T follicular helper cell (primary cell): ENCODE measurements at places on chromosomes 5 and 9.

- no peak for DNase-seq
Measured at GRCh38 chr9:113398796-113399195, 2.3 kb downstream of the ALAD start.

DNA sequence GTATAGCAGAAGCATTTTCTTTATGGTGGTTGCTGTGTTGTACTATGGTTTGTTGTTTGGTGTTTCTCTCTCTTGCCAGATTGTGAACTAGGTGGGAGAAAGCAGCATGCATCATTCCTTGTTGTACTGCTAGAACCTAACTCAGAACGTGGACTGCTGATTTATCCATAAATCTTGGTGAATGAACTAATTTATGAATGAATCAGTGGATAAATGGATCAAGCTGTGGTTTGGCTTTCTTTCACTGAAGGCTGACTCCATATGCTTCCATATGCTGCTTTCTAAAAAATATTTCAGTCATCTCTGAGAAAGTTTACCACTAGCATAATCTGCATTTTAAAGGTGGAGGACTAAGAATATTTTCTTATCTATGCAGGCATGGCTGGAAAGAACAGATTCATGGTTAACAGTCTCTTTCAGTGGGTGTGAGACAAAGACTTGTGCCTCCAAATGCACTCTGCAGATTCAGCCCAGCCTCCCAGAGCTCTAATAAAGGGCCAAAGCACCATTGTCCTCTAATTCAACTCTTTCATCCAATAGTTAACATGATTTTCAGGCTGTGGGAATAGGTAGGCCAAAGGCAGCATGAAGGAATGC, 237.7 kb downstream of the SH3GL2 start:
- no peak for DNase-seq

DNA sequence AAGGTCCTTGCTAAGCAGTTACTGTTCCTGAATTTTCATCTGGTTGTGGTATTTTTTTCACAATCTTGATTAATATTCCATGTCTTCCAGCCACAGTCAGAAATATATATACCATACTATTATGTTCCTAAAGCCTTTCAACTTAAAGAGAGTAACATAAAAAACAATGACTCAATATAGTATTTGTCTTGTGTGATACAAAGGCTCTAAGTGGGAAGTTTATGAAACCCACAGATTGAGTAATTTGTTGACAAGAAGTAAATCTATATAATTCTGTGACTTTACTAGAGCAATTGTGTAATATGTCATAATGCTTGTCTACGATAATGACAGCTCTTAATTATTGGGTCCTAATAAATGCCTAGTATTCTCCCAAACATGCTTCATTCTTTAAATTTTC, 509.4 kb downstream of the ISL1 start:
- no peak for DNase-seq

- DNase-seq, result no peak
Measured at GRCh38 chr5:34663771-34664496, 7.8 kb downstream of the RAI14 start.

- DNase-seq, result no peak
Measured at GRCh38 chr5:88827997-88828396, 55.0 kb downstream of the MEF2C start.

- DNase-seq, result no peak
Measured at GRCh38 chr5:55920784-55921183, 69.6 kb downstream of the IL31RA start.

DNA sequence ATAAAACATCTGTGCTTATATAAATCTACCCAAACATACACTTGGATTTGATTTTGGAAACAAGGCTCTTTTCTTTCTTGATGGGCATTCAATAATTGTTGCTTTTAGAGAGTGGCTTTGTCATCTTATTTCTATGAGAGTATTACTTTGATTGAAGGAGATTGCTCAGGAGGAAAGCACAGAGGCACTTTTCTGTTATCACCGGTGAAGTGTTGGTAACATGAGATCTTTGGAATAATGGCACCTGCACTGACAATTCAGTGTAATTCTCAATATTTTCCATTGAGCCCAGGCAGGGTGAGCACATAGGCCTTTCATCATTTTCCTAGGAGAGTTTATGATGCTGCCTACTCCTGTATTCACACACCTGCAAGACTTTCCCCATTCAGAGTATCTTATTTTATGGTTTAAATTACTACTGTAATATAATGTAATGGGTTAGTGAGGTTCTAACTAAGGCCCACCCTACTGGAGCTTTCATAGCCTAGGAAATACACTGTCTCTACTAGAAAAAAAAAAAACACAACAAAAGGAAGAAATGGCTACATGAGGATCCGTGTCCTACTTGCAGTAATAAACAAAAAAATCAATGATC, 244.3 kb downstream of the DENND1A start:
- DNase-seq, result no peak

- no peak for DNase-seq
Measured at GRCh38 chr5:97888439-97888838, 705.4 kb upstream of the RIOK2 start.

DNA sequence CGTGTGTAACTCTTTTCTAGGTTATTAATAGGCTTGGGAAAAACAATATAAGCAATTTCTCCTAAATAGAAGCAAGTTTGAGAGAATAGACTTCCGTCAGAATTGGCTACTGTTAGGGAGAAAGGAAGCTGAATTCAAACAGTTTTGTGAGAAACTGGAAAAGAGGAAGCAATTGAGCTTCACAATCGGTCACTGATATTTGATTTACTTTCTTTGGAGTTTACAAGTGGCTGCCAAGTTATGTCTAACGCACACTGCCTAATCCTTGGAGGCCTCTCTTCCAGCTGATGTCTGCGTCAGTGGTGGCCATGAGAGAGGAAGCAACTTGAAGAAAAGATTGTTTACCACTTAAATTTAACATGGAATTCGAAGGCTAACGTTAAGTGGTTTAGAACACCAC, 319.5 kb downstream of the ADGRV1 start:
- no peak for DNase-seq

DNA sequence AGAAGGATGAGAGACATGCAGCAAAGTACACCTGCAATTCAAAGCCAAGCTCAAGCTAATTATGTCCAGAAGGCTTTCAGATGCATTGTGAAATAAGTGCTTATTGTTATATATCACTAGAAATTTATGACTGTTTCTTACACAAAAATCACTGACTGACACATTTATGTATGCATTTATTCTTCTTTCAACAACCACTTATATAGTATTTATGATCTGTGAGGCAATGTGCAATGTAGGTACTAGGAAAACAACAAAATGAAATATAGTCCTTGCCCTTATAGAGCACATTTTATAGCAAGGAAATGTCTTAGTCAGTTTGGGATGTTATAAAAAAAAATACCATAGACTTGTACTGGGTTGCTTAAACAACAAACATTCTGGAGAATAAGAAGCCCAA, 167.6 kb downstream of the YIPF5 start:
- no peak for DNase-seq

GRCh38 chr9:112112519-112112918, 62.6 kb downstream of the SUSD1 start:
- no peak for DNase-seq

GRCh38 chr9:33043671-33044070, 18.6 kb downstream of the DNAJA1 start:
- no peak for DNase-seq

DNA sequence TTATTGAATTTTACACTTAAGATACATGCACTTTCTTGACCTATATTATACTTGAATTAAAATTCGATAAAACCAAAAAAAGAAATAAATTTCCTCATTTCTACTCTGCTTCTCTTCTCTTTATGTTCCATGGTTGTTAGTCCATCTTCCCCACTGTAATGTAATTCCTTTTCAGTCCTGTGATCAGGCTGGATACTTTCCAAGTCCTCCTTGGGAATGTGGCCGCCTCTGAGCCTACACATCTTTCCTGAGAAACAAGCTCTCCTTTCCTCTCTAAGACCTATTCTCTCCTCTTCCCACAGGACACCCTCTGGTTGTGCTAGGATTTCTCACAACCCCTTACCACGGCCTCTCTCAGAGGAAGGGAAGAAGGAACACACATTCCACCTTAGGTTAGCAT, 285.1 kb downstream of the DNAH5 start:
- no peak for DNase-seq

GRCh38 chr9:137055385-137056364, 1.8 kb upstream of the ENTPD2 start:
- no peak for DNase-seq

GRCh38 chr9:118306801-118307200, 602.6 kb downstream of the TLR4 start:
- no peak for DNase-seq

DNA sequence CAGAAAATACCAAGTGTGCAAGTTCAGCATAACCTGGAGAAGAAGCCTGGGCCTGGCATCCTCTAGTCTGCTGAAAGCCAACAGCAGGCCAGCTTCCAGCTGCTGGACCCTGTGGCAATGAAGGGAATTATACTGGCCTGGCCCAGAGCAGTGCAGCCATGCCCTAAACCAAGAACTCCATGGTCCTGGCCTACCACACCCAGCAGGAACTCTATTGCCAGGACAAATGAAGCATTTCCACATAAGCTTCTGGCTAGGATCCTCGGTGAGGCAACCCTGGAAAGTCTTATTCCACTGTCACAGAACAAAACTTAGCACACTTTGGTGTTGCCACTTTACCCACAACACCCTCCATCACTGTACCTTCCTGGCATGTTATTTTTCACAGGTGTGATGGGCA, 35.5 kb downstream of the CDK5RAP2 start:
- DNase-seq, result no peak

DNA sequence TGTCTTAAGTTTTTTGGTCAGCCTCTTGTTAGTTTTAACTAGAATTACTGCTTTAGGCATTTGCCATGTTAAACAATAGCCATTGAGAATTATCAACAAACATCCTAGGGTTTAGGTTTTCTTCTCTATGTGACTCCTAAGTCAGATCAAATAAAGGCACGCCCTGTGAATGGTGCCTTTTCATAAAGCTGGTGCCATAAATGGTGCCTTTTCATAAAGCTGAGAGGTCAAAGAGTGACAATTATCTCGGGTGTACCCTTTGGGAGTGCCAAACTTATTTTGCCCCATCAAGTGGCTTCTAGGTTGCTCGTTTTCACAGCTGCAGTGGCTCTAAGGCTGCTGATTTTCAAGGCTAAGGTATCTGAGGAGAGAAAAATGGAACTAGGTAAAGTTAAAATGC, 391.6 kb downstream of the DMRTA1 start:
- DNase-seq, result no peak

- DNase-seq, result no peak
Measured at GRCh38 chr5:14830210-14831005, 41.2 kb downstream of the ANKH start.

- no peak for DNase-seq
Measured at GRCh38 chr5:109614981-109615380, 74.7 kb upstream of the MAN2A1 start.

DNA sequence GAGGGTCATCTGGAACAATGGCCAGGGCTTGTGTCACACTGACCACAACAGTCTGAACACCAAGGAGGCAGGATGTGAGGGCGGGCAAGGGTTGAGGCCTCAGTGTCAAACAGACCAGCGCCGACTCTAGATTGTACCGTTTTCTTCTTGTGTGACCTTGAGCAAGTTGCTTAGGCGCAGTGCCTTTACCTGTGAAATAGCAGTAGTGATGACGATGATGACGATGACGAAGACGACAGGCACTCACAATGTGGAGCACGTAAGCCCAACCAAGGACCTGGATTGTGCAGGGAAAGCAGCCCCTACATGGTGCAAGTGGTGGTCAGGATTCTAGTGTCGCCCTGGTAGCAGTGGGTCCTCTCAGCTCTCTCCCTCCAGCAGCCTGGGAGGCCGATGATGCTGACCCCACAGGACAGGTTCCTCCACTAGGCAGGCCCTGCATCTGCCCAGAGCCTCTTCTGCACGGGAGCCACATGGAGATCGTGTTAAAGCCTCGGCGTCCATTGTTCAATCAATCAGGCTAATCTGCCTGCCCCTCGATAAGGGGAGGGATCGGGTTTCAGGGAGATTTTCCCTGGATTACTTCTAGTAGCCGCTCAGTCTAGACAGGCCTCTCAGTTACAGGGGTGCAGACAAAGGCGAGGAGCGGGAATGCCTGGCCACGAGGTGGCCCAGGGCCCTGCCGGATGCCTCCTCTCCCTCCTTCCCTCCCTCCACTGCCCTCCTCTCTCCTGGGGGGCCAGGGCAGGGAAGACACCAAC, 91.7 kb downstream of the MACROH2A1 start:
- no peak for DNase-seq

- no peak for DNase-seq
Measured at GRCh38 chr9:73215249-73215648, 63.6 kb downstream of the ANXA1 start.

DNA sequence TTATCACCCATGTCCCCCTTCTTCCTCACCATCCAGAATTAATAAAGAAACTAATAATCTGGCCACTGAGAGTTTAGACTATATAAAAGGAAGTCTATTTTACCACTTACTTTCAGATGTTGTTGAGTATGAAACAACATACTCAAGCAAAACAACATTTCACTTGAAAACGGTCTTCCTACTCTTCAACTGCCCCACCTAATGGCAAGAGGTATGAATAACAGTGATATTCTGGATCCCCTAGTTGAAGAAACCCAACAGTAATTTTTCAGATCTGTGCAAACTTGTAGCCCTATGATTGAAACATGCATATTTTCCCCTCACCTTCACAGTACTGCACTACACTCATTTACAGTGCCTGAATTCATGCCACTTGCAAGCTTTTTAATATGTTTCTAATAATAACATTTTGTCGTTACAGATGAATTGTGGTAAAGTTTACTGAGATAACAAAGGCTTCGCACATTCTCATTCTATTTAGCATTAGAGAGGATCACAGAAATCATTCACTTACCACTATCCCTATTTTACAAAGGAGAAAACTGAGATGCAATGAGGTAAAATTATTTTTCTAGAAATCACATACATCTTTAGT, 267.9 kb upstream of the PDE4D start:
- no peak for DNase-seq

- DNase-seq, result no peak
Measured at GRCh38 chr5:37495668-37496347, 116.7 kb downstream of the WDR70 start.

GRCh38 chr9:100698945-100699344, 121.1 kb downstream of the CAVIN4 start:
- DNase-seq, result no peak

- no peak for DNase-seq
Measured at GRCh38 chr5:142548739-142549275, 137.1 kb downstream of the FGF1 start.
